Psoas muscle (tissue), 8 donors: ENCODE measurements at places on chromosomes 2 and 18. TPM values are rescaled to one million over a fixed set of nuclear protein-coding genes. Genes with fewer than 3 reads are reported as not detected.

FARP2 gene
- total RNA-seq = 17.4 TPM

SLC4A3 gene
- total RNA-seq = 0.93 TPM

SRD5A2 gene
- total RNA-seq = 0.10 TPM

ZNF892 gene
- 0.76 TPM for total RNA-seq

CACNB4 gene
- 0.21 TPM for total RNA-seq

CCL20 gene
- total RNA-seq = 0.59 TPM

PIEZO2 gene
- 0.64 TPM for total RNA-seq

STPG4 gene
- not detected for total RNA-seq

TSPYL6 gene
- total RNA-seq = not detected

RASGRP3 gene
- 19.7 TPM for total RNA-seq

GRCh38 chr2:107392241-107392704 is 434.4 kb upstream of the RGPD4 start:
- DNase-seq = no peak

- no peak for DNase-seq
These were observed 1.2 kb upstream of the SELENOI start for GRCh38 chr2:26344581-26345282.

DNA sequence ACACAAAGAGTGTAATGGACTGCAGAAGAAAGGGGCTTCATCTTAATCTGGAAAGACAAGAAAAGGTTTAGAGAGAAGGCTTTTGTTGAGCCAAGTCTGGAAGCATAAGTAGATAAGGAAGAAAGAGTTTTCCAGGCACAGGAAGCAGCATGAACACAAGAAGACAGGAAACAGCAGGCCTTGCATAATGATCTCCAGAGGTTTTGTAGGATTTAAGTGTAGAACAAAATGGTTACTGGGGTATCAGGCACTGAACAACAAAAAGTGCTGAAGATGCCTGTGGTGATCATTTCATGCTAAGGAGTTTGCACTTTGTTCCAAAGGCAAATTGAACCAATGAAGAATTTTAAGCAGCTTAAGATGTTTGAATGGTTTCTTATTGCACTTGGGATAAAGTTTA is 281.6 kb upstream of the TANK start:
- no peak for DNase-seq

DNA sequence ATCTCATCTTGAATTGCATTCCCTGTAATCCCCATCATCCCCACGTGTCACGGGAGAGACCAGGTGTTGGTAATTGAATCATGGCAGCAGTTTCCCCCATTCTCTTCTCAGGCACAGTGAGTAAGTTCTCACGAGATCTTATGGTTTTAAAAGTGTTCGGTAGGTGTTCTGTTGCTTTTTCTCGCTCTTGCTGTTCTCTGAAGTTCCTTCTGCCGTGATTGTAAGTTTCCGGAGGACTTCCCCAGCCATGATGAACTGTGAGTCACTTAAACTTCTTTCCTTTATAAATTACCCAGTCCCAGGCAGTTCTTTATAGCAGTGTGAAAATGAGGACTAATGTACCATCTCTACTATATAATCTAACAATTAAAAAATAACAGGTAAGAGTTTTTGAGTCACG is 409.9 kb upstream of the NRXN1 start:
- DNase-seq = no peak

DNA sequence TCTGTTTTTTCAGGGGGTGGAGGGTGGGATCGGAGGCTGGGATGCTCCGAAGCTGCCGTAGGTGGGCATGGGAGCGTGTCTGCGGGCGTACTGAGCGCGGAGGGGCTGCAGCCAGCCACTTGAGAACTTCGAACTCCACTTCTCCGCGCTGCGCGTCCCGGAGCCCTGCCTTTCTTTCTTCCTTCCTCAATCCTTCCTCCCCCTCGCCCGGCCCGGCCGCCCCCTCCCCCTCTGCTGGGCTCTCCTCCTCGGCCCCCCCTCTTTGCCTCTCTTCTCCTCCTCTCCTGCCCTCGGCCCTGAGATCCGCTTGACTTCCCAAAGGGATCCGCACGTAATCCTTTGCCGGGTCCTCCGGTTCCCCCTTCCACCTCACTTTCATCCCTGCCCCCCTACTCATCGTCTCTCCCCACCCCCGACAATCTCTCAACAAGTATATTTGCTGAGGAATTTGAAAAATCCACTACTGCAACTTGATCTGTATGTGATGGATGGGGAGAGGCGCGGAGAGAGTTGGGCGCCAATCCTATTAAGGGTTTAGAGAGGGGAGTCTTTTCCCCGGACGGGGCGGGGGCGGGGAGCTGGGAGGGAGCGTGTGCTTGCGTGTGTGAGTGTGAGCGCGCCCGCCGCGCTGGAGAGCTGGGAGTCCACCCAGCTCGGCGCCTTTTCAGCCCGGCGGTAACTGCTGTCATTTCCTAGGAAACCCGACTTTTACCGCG is 1.1 kb downstream of the GLI2 start:
- peak; percentile 64 for DNase-seq

GRCh38 chr2:205723179-205723578 is 40.9 kb downstream of the NRP2 start:
- DNase-seq = no peak

DNA sequence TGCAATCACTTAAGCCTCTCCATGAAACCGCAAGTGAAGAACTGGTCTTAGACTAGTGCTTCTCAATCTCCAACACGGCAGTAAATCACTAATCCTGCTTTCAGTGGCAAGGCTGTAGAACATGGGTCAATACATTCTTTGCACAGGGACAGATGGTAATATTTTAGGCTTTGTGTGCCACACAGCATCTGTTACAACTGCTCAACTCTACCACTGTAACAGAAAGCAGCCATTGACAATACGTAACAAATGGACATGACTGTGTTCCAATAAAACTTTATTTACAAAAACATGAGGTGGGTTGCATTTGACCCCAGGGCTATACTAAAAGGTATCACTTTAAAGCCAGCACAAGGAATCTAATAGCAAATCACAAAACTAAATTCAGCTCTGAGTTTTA is 51.1 kb downstream of the RNF152 start:
- DNase-seq = no peak

DNA sequence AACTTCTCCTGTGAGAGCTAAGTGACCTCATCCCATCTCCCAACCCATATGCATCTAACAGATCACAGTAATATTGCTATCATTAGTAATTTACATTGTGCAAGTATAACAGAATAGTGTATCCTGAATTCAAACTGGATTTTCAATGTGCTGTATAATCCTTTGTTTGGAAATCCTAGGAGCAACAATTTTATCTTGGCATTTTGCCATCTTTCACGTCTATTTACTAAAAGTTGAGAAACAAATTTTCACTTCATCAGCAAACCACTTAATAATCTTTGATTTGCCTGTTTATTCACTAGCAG is 3.8 kb downstream of the HNRNPLL start:
- no peak for DNase-seq

DNA sequence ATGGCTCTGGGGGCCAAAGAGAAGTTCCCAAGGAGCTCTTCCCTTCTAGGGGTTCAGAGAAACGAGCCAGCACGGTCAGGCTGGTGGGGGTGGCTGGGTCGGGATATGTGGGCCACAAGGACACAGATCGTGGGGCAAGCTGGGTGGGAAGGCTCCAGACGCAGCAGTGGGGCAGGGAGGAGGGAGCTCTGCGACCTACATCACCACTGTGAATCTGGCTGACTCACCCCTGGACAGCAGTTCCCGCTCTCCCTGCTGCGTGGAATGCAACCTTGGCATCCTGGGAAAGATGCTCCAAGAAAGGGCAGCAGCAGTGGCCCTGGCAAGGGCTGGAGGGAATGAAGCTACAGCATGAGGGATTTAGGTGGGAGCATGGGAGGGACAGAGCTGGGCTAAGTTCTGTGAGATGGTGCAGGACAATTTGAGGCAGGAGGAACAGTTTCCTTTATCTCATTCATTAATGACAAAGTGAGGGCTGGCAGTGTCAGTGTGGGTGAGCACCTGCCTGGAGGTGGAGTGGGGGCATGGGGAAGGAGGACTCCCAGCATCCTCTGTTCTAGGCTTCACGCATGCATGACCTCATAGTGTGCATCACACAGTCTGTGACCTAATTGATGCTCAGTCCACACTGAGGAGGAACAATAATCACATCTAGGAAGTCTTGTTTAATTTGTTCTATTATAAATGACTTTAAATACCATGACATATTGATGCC is 25.0 kb downstream of the CELF4 start:
- DNase-seq = no peak

GRCh38 chr2:196963043-196963442 is 36.5 kb upstream of the PGAP1 start:
- DNase-seq = no peak

DNA sequence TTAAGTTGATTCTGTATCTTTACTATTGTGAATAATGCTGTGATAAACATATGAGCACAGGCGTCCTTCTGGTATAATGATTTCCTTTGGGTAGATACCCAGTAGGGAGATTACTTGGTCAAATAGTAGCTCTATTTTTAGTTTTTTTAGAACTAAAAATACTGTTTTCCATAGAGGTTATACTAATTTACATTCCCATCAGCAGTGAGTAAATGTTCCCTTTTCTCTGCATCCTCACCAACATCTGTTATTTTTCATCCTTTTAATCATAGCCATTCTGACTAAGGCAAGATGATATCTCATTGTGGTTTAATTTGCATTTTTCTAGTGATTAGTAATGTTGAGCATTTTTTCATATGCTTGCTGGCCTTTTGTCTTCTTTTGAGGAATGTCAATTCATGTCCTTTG is 35.1 kb downstream of the PMS1 start:
- DNase-seq = no peak

DNA sequence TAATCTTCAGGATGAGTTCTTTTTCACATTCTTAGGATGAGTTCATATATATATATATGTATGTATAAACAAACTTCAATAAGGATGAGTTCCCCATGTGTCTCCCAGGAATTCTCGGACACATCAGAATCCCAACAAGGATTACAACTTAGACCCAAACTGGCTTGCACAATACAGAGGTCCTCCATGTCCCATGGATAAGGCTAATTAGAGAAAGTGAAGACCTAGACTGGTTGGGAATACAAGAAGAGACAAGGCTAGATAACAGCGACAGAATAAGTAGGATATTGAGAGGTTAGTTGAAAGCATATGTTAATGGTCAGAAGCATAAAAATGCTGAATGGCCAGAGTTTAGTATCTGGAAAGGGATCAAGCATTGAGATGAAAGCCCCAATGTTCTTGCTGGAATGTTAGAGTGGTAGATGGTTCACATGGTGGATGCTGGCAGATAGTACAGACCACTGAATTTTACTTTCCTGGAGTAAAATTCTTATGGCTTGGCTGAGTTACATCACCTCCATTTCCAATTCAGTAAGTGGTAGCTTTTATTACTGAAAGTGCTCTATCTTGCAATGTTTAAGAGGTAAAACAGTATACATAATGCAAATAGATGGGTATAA is 154.9 kb upstream of the EPHA4 start:
- DNase-seq = no peak

DNA sequence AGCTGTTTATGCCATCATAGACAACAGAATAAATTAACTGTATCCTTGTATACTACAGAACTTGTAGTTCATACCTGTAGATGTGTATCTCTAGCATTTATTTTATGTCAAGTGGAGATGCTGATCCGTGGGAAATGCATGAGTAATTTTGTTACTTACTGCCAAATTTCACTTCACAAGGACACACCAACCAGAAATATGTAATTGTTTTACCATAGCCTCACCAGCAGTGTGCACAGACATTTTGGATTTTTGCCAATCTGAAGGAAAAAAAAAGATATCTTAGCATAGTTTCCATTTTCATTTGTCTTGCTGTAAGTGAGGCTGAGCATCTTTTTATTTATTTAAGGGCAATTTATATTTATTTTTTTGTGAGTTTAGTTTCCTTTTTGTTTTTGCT is 265.1 kb upstream of the OSR1 start:
- DNase-seq = no peak

- no peak for DNase-seq
These were observed 107.3 kb upstream of the MGAT5 start for GRCh38 chr2:134146620-134147019.

DNA sequence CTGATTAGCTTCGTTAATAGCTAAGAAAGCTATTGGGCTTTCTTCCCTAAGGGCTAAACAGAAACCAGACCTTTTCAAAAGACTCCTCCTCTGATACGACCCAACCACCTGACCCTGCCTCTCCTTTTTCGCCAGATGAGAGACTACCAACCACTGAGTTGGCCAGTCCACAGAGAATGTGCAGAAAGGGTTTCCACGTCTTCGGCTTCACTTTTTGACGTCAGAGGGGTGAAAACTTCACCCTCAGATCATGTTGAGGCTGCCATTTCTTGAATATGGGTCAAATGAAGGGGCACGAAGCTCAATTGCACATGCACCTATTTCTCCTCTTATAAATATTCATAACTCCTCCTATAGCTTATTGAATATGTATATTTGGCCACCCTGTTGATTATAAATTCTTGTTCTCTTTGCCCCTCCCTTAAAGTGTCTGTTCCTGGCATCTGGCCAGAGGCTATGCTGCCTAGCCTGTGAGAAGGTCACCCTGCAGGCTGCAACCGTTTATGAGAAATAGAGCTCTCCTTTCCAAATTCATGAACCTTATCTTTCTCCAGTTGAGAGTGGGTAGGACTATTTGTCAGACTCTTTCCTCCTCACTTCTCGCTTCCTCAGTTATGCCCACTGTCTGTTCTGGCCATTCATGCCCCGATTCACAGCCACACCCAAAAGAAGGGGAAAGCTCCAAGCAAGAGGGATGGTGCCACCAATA is 301.6 kb downstream of the STK39 start:
- DNase-seq = no peak

DNA sequence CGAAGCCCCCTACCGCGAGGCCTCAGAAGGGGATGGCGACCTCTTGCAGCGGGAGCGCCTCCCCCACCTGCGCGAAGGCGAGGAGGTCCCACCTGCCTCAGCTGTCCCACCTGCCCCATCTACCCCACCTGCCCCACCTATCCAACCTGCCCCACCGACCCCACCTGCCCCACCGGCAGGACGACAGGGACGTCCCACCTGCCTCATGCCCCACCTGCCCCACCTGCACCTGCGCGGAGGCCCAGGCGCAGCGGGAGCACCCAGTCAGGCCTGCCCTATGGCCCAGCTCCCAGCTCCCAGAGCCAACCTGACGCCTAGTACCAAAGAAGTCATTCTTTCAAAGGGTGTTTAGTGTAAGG is 489.1 kb upstream of the SMIM21 start:
- no peak for DNase-seq

GRCh38 chr18:23822590-23823385 is 133.5 kb downstream of the LAMA3 start:
- no peak for DNase-seq

DNA sequence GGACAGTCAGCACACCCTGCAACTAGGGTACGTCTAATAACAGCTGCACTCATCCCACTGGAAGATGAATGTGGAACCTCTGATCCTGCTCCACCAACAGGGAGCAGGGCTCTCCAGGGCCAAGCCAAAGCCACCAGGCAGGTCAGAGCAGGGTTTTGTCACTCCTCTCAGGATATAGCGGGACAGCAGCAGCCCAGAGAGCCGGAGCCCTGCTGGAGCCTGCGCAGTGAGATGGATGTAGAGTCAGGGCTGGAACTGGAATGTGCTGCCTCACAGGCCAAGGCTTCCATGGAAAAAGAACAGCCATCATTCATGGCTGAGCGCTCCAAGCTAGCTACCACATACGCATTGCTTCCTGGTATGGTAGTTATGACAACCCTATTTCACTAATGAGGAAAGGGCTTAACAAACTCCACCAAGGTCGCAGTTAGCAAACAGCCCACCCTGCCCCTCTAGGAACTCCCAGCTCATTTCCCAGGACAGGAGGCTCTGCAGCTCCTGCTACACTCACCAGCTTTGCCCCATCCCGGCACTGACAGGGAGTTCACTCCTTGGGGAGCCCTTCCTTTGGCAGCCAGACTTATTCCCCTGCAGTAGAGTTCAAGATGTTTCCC is 85.2 kb downstream of the HS1BP3 start:
- no peak for DNase-seq

- DNase-seq = no peak
These were observed 6.0 kb downstream of the MAP3K2 start for GRCh38 chr2:127381762-127382161.

GRCh38 chr2:64568836-64569235 is 44.7 kb downstream of the AFTPH start:
- DNase-seq = no peak
